ENCODE measurements at places on chromosomes 11 and 22. TPM values are rescaled to one million over a fixed set of nuclear protein-coding genes. Genes with fewer than 3 reads are reported as not detected.

Gene B4GALNT4
- 0.52 TPM for total RNA-seq

Gene SYT13
- 0.13 TPM for total RNA-seq

Gene GATD1
- 26.9 TPM for total RNA-seq

Gene CABP4
- not detected for total RNA-seq

Gene SEPTIN3
- 0.22 TPM for total RNA-seq

Gene HEPN1
- total RNA-seq, result not detected

Gene TTLL12
- 20.3 TPM for total RNA-seq

Gene OR52E8
- total RNA-seq, result not detected

Gene MMP12
- 0.26 TPM for total RNA-seq

Gene DKK3
- total RNA-seq, result 118 TPM

Gene SLC22A6
- not detected for total RNA-seq

Gene SMIM35
- total RNA-seq, result not detected

Gene ADAMTS15
- 13.3 TPM for total RNA-seq

Gene CARD16
- total RNA-seq, result 0.39 TPM

Gene SCUBE2
- total RNA-seq, result 4.8 TPM

Gene MYEOV
- total RNA-seq, result 1.1 TPM

Gene OR6T1
- total RNA-seq, result not detected

Gene BLID
- total RNA-seq, result 17.8 TPM

Gene PTDSS2
- 24.0 TPM for total RNA-seq

Gene B3GAT3
- 12.3 TPM for total RNA-seq

Gene PPP1R14B
- total RNA-seq, result 126 TPM

Gene CHST1
- total RNA-seq, result 1.4 TPM

Gene SDHAF2
- 63.3 TPM for total RNA-seq

Gene SYTL2
- 26.4 TPM for total RNA-seq

Gene HTR3A
- not detected for total RNA-seq

Gene DTX4
- total RNA-seq, result 0.52 TPM

All from articular chondrocyte of knee joint (primary cell).